Activated T-cell treated with anti-CD3 and anti-CD28 coated beads for 48 hours (primary cell): ENCODE measurements at places on chromosomes 11 and 22.

GRCh38 chr11:128903248-128904061 lies 12.3 kb downstream of the KCNJ5 start:
- no peak for DNase-seq

- DNase-seq, result no peak
Measured at GRCh38 chr11:5719703-5720495, 16.3 kb upstream of the OR56B1 start.

DNA sequence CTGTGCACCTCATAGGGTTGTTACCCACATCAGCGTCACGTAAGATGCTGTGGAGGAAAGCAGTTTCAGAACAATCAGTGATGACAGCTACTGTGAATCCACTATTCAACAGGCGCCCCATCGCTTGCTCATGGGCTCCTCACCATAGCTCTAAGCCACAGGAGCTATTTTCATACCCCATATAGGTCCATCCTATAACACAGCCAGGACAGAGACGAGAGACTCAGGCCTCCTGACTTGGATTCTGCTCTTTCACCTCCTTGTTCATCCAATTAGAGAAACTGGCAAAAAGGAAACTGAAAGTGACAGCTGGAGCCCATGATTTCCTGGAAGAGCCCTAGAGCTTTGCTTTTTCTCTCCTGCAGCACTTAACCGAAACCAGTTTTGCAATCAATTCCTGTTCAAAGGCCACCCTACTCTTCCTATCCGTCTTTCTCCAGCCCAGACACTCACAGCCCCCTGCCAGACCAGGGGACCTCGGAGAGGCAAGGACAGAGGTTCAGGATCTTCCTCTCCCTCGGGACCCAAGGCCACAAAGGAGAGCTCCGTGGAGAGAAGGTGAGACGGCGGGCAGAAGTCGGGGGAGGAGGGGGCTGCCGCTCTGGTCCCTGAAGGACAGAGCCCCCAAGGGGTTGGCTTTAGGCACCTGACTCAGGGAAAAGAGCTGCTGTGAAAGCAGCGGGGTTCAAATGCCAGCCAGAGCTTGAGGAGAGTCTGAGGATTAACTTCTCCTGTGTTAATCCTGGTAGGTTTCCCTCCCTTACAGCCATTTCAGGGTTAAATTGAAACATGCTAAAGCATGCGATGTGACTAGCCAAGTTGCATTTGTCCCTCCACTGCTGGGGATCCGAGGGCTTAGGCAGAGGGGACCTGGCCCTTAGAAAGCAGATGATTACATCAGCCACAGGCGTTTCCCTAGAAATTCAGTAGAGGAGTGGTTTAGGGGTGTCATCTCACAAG lies at the start of gene APOL6:
Gene APOL6 (plus strand): TSS at position 381 of the 960 bp plus-strand sequence. CDS start 7,980 bp downstream, outside the sequence.
- peak; percentile 49 for DNase-seq

GRCh38 chr22:48662476-48663135 lies 1165.1 kb downstream of the BRD1 start:
- no peak for DNase-seq

- DNase-seq, result no peak
Measured at GRCh38 chr11:65425971-65426838, 3.6 kb downstream of the NEAT1 start.

DNA sequence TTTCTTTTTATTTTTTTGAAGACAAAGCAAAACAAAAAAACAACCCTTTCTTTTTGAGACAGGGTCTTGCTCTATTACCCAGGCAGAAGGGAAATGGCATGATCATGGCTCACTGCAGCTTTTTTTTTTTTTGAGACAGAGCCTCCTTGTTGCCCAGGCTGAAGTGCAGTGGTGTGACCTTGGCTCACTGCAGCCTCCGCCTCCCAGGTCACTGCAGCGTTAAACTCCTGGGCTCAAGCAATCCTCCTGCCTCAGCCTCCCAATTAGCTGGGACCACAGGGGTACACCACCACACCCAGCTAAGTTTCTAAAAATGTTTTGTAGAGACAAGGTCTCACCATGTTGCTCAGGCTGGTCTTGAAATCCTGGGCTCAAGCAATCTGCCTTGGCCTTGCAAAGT lies 124.6 kb downstream of the ABTB2 start:
- DNase-seq, result no peak

- no peak for DNase-seq
Measured at GRCh38 chr11:55914482-55914881, at the start of gene OR5W2. Gene OR5W2 (minus strand): TSS chr11:55914582. CDS start chr11:55914582, 0 bp downstream.

- no peak for DNase-seq
Measured at GRCh38 chr11:123299721-123300120, 104.7 kb upstream of the CLMP start.

DNA sequence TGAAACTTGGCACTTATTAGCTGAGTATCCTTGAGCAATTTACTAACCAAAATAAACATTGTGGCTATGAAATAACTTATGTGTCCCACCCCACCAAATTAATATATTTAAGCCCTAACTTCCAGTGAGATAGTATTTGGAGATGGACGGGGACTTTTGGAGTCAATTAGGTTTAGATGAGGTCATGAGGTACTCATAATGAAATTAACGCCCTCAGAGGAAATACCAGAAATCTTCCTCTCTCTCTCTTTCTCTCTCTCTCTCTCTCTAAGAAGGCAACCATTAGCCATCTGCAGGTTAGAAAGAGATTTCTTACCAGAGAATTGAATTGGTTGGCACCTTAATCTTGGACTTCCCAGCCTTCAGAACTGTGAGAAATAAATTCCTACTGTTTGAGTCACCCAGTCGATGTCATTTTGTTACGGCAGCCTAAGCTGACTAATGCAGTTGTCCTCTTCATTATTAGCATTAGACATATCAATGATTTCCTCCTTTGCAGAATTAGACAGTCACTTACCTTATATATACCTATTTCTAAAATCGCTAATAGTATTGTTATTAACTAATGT lies 1284.0 kb downstream of the FAM181B start:
- no peak for DNase-seq

DNA sequence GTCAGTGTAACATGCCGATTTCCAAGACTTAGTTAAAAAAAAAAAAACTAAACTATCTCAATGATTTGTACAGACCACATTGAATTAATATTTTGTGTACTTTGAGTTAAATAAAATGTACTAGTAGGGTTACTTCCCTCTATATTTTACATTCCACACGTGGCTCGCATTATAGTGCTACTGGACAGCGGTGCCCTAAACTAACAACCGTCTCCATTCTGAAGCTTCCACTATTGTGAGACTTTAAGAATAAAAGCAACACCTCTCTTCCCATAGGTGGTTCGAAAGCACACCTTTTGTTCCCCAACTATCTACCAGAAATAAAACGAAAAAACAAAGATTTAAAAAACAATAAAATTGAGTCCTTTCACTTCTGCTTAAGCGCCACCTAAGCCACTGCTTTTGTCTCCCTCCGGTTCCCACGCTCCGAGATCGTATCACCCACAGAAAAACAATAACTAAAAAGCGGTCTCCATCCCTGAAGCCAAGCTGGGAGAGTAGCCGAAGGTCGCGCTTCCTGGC lies 380 bp upstream of the TTC17 start:
- no peak for DNase-seq

DNA sequence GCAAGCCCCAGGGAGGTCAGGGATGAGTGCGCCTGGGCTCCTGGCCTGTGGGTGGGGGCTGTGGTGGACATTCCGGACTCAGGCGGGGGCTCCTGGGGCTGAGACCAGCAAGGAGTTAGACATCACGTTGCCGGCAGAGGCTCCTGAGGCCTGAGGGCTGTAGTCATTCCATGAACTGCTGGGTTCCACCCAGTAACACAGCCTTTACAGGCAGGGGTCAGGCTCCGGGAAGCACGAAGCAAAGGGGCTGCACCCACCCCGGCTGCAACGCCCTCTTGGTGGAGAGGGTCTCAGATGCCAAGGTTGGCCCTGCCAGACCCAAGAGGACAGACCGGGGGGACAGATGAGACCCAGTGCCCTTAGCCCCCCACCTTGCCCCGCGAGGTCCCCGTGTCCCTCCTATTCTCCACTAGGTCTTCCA lies 9.0 kb downstream of the TNNT3 start:
- DNase-seq, result no peak

DNA sequence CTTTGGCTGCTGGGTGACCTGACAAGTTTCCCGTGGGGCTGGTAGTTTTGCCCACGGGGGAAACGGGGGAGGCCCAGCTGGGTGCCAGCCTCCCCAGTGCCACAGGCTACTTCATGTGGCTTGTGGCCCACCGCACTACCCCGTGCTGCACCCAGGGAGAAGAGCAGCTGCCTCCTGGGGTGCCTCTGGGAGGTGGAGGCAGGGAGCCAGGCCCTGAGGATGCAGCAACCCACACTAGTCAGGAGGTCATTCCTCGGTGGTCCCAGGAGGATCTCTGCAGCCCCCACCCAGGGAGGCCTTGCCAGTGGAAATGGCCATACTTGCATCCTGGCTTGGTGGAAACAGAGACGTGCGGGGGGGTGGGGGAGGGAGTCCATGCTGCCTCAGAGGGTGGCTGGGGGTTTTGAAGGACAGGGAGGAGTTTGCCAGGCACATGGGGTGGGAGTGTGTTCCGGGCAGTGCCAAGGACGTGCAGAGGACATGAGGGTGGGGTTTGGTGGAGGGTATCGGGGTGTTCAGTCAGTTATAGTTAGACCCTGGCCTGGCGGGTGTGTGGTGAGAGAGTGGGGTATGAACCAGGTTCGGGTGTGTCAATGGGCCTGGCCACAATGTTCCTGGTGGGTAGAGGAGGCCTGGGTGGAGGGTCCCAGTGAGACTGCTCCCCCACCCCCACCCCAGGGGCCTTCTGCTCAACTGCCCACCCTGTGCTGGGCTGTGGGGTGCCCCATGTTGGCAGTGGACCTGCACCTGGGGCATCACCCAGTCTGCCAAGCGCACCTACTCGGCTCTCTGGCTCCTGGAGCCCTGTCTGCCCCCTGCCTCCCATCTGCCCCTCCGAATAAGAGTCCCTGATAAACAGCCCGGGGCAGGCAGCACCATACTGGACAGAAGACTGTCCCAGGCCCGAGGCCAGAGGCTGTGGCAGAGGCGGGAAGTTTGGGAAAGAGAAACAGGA lies 3.8 kb downstream of the PIM3 start:
- no peak for DNase-seq

- DNase-seq, result no peak
Measured at GRCh38 chr11:62241095-62241494, 944 bp upstream of the SCGB1D2 start.

- no peak for DNase-seq
Measured at GRCh38 chr11:116397602-116398084, 375.1 kb downstream of the BUD13 start.

- DNase-seq, result no peak
Measured at GRCh38 chr11:105754260-105754659, 144.4 kb downstream of the GRIA4 start.

- no peak for DNase-seq
Measured at GRCh38 chr11:18106688-18107087, 806 bp upstream of the SAAL1 start.

GRCh38 chr22:19169947-19170318 lies 8.6 kb downstream of the SLC25A1 start:
- no peak for DNase-seq

- DNase-seq, result peak; percentile 15
Measured at GRCh38 chr11:70680781-70681281, 282.5 kb downstream of the CTTN start.

DNA sequence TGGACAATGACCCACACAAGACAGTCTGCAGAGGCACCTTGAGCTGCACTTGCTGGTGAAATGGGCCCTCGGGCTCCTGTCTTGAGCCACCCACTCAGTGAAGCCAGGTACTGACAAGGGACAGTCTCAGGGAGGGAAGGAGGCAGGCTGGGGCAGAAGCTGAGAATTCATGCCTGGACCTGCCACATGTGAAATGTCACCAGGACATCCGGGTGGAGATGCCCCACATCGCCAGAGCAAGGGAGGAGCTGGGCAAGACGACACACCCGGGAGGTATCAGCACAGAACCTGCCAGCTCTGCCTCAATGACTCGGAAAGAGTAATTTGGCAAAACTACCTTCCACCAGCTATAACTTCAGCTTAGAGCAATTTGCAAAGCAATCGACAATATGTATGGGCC lies 23.5 kb downstream of the CPT1A start:
- DNase-seq, result no peak

DNA sequence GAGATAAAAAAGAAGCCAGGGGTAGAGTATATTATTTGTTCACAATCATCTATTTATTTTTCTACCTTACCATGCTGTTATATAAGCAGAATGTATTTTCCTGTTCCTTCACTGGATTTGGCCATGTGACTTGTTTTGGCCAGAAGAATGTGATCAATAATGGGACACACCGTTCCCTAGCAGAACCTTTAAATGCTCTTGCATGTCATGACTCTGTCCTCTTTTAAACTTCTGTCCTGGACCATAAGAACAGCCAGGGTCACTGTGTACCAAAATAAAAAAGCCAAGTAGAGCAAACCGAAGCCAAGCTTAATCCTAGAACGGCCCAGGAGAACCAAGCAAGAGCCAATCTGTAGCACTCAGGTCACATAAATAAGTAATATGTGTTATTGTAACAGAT lies 1682.4 kb downstream of the LRRC4C start:
- DNase-seq, result no peak

DNA sequence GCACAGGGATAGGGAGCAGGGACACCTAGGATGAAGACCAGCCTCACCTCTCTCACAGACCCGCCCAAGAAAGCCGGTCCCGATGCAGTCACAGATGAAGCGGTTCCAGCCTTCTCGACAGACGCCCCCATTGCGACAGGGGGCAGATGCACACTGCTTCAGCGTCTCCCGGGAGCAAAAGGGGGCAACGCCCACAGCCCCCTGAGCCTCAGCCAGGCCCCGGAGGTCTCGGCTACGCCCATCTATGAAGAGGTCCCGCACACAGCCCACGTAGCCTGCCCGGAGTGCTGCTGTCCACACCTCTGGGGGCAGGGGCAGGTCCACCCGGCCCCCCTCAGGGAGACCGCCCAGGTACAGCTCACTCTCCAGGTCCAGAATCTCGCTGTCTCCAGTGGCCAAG lies 62.3 kb downstream of the NRXN2 start:
- DNase-seq, result no peak

DNA sequence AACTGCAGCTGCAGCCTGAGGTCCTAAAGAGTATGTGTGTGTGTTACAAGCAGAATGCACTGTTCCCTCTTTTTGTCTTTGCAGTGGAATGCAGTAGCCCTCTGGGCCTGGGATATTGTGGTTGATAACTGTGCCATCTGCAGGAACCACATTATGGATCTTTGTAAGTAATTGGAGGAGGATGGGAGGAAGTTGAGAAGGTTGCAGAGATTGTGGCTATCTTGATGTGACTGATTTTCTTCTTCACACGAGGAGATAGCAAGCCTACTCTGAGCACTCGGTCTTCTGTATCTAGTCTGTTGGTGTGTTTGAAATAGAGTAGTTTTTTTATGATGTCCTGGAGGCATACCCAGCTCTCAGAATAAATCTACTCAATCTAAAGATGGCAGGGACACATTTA lies 2.3 kb downstream of the RBX1 start:
- no peak for DNase-seq

- no peak for DNase-seq
Measured at GRCh38 chr11:75633409-75634066, 35.3 kb downstream of the MAP6 start.
